ENCODE measurements at places on chromosomes 16 and 17.

DNA sequence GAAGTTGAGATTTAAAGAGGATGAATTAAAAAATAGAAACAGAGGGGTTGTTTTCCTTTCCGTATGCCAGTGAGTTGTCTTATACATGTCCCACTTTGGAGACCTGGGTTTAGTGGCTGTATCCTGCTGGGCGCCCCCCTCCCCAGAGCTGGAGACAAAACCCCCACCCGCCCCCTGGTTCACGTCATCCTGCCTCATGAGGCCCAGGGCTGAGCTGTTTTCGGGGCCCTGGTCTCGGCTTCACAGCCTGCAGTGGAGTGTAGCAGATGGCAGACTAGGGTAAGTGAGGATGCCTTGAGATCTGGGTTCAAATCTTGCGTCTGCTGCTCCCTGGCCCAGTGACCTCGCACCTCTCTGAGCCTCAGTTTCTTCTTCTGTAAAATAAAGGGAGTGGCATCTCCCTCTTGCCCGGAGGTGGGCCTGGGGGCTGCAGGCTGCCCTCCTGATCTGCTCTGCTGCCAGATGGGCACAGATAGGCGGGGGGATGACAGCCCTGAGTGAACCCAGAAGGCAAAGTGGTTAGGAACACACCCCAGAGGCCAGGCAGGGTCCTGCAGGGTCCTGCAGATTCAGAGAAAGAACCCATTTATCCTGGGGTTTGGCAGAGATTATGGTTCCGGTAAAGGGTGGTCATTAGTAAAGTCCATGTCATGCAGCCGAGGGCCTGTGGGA is 45.1 kb downstream of the SOCS3 start:
- DNase-seq = no peak

- DNase-seq = no peak
These were observed 6.7 kb upstream of the SBK1 start for GRCh38 chr16:28285649-28286048.

GRCh38 chr17:39867084-39867879 is 720 bp upstream of the ZPBP2 start:
- DNase-seq = no peak

DNA sequence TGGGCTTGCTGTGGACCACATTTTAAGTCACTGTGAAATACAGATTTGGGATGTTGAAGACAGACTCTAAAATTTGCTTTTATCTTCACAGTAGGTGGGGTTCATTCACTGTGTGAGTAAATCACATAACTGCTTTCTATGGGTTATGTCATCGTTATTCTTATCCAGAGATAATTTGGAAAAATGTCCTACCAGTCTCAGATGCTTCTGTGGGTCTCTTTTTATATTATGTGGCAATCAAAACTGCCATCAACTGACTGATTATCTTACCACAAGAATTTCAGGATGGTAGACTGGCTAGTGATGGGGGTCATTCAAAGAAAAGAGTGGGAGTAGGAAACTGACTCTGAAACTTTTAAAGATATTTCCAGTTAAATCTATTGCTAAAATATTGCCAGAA is 3.1 kb downstream of the HSBP1 start:
- DNase-seq = no peak

- DNase-seq = no peak
These were observed 5.2 kb downstream of the HSD17B2 start for GRCh38 chr16:82040296-82040695.

GRCh38 chr17:73393962-73394361 is 82.2 kb upstream of the CDC42EP4 start:
- DNase-seq = no peak

DNA sequence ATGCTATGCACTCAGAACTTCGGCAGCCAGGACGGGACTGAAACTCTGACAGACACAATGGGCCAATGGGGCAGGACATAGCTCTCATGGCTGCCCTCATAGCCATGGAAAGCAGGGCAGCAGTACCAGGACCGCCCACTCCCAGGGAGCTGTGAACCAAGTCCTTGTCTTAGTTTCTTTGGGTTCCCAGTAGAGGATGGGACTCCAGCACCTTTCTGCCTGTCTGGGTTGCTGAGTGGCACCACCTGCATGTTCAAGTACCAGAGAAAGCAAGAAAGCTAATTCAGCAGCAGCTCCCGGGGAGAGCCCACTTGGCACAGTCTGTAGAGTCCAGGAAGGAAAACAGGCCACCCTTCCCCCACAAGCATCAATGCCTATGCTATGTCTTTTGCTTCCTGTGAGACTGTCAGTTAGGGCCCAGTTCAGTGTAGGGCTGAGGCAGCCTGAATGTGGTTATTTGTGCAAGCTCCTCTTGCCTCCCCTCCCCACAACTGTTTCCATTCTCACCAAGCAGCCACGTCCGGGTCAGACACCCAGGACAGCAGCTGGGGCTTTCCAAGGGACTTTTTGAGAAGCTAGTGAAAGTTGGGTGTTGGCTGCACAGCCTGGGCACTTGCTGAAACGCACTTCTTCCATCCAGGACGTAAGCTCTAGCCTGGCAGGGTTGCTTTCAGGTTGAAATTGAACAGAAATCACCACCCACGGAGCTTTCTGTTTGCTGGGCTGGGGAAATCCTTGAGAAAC is 7.8 kb downstream of the SUPT4H1 start:
- no peak for DNase-seq

GRCh38 chr17:28346199-28346580 is 10.6 kb downstream of the TNFAIP1 start:
- DNase-seq = no peak

DNA sequence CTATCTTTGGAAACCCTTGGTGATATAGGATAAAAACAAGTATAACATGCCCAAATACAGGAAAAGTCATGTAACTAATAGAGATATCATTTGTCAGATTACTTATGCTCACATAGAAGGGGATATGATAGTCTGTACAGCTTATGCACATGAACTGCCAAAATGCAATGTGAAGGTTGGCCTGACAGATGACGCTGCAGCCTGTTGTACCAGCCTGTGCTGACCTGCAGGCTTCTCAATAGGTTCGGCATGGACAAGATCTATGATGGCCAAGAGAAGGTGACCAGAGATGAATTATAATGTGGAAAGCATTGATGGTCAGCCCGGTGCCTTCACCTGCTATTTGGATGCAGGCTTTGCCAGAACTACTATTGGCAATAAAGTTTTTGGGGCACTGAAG is 12.7 kb downstream of the WFIKKN2 start:
- DNase-seq = no peak

- DNase-seq = peak; percentile 47
These were observed 84.4 kb upstream of the GSE1 start for GRCh38 chr16:85528528-85529387.

GRCh38 chr16:2537451-2538379 is at the start of gene PDPK1:
PDPK1 (plus strand) TSS chr16:2538021; CDS start chr16:2538113, 92 bp downstream.
- peak; percentile 95 for DNase-seq

GRCh38 chr16:64771273-64771672 is 350.6 kb downstream of the CDH11 start:
- no peak for DNase-seq

GRCh38 chr16:48204825-48205151 is 39.3 kb upstream of the LONP2 start:
- no peak for DNase-seq

DNA sequence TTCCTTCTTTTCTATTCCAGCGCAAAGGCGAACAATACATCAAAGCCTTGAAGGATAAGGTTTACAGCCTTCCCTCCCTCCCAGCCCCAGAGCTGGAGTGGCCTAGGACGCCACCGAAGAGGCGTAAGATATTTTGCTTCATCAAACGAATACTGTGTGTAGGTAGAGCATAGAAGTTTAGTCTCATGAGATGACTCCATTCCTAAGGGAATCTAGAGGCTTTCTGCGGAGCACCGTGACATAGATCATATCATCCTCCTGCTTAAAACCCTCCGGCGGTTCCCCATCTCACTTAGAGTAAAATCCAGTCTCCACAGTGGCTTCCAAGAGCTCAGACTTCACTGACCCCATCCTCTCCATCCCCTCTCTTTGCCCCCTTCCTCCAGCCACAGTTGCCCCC is 191.9 kb downstream of the IRX3 start:
- DNase-seq = no peak

- no peak for DNase-seq
These were observed 4.7 kb downstream of the PPP1R1B start for GRCh38 chr17:39631403-39631802.

DNA sequence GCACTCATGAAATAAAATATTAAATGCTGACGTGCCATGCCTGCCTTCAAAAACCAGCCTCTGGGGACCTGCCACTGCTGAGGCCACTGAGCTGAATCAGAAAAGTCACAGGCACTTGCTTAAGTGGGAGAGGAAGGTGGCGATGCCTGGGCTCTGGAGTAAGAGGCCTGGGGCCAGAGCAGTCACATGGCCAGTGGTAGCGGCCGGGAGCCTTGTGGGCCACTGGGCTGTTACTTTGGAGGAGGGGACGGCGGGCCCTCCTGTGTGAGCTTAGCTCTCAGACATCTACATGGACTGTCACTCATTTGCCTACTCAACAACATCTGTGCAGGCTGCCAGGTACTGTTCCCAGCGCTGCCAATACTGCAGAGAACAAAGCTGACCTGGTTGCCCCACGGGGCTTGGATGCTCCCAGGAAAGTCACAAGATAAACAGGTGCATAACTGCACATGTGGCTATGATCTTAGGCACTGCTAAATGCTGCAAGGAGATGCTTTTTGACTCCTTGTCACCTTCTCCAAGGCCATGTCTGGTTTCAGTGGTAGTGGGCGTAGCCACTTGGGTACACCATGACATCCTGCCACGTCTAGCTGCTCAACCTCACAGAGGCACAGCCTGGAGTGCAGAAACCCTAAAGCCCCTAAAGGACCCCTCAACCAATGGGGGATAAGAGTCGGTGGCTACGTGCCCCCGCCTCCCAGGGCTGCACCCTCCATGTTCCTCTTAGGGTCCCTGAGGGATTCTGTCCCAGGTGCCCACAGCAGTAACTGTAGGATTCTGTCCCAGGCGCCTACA is 11.6 kb downstream of the COTL1 start:
- DNase-seq = no peak

- DNase-seq = no peak
These were observed 53.2 kb downstream of the PIPOX start for GRCh38 chr17:29096094-29096493.

- no peak for DNase-seq
These were observed 401.5 kb downstream of the SLC39A11 start for GRCh38 chr17:72691017-72691416.

DNA sequence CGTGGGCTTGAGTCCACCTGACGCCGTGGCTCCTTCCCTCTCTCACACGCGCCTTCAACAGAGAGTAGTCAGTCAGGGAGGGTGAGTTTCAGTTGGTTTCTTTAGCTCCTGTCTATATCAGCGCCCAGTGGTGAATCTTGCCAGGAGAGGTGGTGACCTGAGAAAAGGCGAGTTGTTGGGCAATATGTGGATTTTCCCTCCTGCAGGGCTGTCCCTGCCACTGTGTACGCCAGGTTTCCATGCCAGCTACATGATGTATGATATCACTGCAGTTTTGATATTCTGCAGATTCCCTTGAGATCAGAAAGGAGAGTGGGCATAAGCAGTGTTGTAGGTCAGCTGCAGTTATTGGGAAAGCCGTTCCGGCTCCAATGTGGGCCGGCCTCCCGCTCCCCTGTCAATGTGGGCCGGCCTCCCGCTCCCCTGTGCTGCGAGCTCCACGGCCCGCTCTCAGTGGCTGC is 31.4 kb downstream of the BANP start:
- no peak for DNase-seq

GRCh38 chr16:56505181-56505580 is 14.6 kb downstream of the BBS2 start:
- no peak for DNase-seq

DNA sequence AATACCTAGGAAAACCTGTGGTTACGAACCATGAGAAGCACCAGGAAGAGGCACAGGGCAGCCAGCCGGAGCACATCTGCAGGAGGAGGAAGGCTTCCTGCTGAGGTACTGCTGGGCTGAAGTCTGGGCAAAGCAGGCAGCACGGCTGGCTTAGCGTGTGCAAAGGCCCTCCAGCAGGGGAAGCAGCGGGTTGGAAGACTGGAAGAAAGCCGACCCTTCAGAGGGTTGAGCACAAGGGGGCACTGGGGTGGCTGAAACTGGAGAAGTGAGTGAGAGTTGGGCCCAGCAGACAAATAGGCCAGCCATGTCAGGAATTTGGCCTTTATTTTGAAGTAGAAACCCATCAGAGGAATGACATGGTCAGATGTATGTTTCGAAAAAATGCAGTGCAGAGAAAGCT is 12.1 kb upstream of the HSD3B7 start:
- DNase-seq = no peak

DNA sequence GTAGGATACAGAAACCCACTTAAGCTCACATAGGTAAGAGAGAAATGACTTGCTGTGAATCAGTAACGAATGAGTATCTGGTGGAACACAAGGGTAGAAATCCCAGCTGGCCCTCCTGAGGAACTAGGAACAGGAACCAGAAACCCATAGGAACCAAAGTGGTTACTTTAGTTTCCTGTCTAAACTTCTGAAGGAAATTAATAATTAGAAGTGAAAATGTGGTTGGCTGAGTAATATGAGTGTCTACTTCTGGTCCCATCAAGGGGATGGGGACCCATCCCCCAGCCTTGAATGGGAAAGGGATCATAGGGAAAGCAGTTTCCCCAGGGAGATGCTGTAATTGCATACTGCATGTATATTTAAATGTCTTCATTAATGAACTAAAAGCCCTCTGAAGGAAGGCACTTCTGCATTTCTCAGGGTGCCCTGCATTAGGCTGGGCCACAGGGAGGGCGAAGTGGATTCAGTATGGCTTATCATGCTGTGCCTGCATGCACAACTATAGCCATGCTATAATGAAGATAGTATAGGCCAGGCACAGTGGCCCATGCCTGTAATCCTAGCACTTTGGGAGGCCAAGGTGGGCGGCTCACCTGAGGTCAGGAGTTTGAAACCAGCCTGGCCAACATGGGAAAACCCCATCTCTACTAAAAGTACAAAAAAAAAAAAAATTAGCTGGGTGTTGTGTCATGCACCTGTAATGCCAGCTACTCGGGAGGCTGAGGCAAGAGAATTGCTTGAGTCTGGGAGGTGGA is 45.6 kb downstream of the CYB5B start:
- DNase-seq = no peak

- peak; percentile 7 for DNase-seq
These were observed 78.0 kb downstream of the MAP2K6 start for GRCh38 chr17:69492410-69493071.

GRCh38 chr16:396605-397004 is 394 bp upstream of the NME4 start:
- DNase-seq = peak; percentile 55

GRCh38 chr17:50817838-50818237 is 17.5 kb upstream of the WFIKKN2 start:
- DNase-seq = no peak

- DNase-seq = no peak
These were observed 2.1 kb downstream of the TAF1C start for GRCh38 chr16:84184775-84185174.

- no peak for DNase-seq
These were observed 185.9 kb downstream of the RGS9 start for GRCh38 chr17:65323049-65323448.

DNA sequence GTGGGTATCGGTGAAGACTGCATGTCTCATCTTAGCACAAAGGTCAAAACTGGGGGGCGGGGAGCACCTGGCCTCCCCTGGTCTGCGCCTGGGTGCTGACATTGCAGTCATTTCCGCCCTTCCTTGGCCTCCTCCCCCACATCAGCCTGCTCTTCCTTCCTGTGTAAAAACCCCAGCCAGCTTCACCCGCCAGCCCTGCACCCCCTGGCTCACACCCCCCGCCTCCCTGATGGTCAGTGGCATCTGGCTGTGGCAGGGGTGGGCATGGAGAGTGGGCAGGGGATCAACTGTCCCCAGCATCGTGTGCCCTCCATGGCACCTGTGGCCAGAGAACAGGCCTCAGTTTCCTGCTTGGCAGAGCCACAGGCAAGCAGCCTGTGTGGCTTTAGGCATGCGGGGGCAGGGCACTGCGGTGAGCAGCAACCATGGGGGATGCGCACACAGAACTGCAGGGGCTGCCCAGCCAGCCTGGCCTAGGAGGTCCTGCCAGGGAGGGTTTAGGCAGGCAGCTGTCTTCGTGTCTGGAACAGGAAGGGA is 26.5 kb upstream of the LASP1NB start:
- DNase-seq = no peak

Data from endothelial cell (in vitro differentiated cells).